ENCODE measurements at places on chromosomes 7 and 10.

DNA sequence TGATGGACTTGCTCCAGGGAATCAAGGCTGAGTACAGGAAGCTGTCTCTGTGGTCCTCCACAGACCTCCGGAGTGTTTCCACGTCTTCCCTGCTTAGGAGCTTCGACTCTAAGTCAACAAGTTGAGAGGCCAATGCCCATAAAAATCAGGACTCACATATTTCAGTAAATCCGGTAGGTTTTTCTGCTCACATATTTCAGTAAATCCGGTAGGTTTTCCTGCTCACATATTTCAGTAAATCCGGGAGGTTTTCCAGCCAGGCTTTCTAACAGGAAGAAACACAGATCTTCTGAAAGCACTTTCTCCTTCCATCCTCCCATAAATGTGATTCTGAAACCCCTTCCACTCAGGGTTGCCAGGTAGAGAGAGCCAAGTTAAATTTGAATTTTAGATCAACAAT lies 340.1 kb upstream of the SHH start:
- DNase-seq: peak; percentile 36

GRCh38 chr7:25832456-25832855 lies 319.5 kb upstream of the NFE2L3 start:
- no peak for DNase-seq

DNA sequence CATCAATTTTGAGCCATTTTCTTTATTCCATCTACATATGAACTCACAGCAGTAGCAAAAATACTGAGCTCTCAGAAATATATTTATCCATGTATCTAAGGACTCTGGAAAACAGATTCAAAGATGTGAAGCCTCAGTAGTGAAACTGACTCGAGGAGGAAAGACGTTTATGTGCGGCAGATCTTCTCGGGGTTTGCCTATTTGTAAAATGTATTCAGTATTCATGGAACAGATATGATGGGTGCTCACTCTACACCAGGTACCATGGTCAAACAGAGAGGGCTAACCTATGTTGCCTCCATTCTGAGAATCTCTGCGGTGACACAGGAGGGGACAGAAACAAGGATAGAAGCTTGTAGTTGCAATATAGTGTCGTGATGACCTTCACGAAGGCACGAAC lies 93.7 kb downstream of the CAMK1D start:
- DNase-seq: no peak

GRCh38 chr7:29332042-29332811 lies 137.7 kb downstream of the CHN2 start:
- no peak for DNase-seq

DNA sequence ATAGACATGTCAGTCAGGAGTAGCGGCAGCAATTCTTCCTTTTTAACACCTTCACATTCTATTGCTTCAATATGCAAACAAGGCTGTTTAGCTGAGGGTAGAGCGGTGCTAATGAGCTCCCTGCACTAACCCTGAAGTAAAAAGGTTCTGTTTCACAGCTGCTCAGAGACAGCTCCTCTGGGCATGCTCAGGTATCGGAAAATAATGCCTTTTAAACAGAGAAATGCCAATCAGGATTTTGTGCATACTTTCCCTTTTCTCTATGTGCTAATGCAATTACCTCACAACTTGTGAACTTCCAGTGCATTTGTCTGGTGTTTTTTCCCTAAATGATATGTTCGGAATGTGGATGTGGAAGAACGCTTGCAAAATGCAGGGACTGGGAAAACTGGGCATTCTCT lies 307.7 kb upstream of the FZD8 start:
- DNase-seq: no peak

All from HT-29 (cell line).